Endothelial cell (in vitro differentiated cells): ENCODE measurements at places on chromosomes 4 and X. TPM values are rescaled to one million over a fixed set of nuclear protein-coding genes. Genes with fewer than 3 reads are reported as not detected.

- DNase-seq = no peak
- H3K36me3 ChIP-seq = no peaks in the 10 kb centered on the region
These were observed 15.6 kb downstream of the DOK7 start for GRCh38 chr4:3478446-3479357.

GRCh38 chr4:169207436-169208089, 63.2 kb downstream of the SH3RF1 start:
- no peaks in the 10 kb centered on the region for H3K36me3 ChIP-seq
- no peaks in the 10 kb centered on the region for H3K4me1 ChIP-seq
- H3K27me3 ChIP-seq = no peaks in the 10 kb centered on the region
- no peak overlapping the region for H3K4me3 ChIP-seq
- H3K27ac ChIP-seq = no peak overlapping the region

DNA sequence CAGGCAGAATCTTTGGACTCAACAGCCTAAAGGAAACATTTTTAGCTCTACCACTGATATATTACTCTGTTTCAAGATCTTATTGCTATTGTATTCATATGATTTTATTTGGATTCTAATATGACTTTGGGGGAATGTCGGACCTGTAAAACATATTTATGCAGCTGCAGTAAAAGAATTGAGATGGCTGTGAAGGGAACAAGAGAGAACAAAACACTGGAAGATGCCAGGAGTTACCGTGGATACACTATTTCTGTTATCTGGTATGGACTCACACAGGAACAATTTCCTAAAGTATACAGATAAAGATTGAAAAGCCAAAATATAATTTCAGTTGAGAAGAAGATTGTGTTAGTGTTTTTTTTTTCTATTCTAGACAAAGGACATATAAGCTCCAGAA, 113.0 kb upstream of the DCLK2 start:
- no peak overlapping the region for H3K4me3 ChIP-seq
- H3K27ac ChIP-seq = no peak overlapping the region
- no peaks in the 10 kb centered on the region for H3K4me1 ChIP-seq
- no peaks in the 10 kb centered on the region for H3K27me3 ChIP-seq

Gene MAEA
- total RNA-seq = 68.2 TPM

DNA sequence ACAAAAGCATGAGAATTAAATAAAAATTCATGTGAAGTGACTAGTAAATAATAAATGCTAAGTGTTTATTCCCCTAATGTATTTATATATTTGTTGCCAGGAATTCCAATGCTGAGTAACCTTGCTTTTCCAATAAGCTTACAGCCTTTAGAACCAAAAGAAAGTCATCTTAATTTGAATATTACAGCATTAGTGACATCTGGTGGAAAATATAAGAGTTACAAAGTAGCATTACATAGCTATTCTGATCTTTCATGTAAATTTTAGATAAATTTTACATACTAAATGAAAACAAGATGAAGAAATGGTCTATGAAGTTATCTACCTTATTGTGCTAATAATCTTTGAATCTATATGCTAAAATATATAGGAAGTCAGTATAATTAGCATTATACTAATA, 10.4 kb downstream of the MAD2L1 start:
- H3K4me3 ChIP-seq = no peak overlapping the region
- DNase-seq = no peak
- H3K27ac ChIP-seq = peak overlapping the region; percentile 1
- H3K27me3 ChIP-seq = no peaks in the 10 kb centered on the region
- peaks cover 8% of the 10 kb centered on the region for H3K4me1 ChIP-seq

- H3K27ac ChIP-seq = no peak overlapping the region
- peaks cover 7% of the 10 kb centered on the region for H3K4me1 ChIP-seq
- peaks cover 9% of the 10 kb centered on the region for H3K27me3 ChIP-seq
- no peak overlapping the region for H3K4me3 ChIP-seq
- peaks cover 4% of the 10 kb centered on the region for H3K36me3 ChIP-seq
These were observed 50.0 kb downstream of the C4orf50 start for GRCh38 chr4:5968246-5968645.

Gene DDX53
- not detected for total RNA-seq

DNA sequence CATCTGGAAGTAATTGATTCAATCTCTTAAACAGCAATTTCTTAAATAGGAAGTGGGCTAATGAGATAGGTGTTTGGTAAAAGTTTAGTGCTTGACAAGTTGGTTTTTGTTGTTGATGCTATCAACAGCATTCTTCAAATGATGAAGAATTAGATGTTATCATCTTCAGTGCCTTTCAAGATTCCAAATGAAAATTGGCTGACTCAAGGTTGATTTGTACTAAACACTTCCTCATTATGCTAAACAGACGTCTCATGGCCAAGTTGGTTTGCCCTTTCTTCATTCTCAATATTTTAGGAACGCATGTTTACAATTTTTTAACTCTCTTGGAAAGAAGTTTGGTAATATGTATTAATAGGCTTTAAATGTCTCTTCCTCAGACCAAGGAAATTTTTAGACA, 86.0 kb downstream of the MID1IP1 start:
- DNase-seq = no peak
- H3K36me3 ChIP-seq = no peaks in the 10 kb centered on the region
- peaks cover 2% of the 10 kb centered on the region for H3K27me3 ChIP-seq
- no peak overlapping the region for H3K27ac ChIP-seq

DNA sequence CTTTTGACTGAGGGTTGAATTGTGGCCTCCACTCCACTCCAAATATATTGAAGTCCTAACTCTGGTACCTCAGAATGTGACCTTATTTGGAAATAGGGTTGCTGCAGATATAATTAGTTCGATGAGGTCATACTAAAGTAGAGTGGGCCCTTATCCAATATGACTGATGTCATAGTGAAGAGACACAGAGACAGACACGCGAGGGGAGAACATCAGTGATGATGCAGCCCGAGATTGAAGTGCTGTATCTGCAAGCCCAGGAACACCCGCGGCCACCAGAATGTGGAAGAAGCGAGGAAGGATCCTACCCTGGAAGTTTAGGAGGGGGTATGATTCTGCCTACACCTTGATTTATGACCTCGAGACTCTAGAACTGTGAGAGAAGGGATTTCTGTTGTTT, 279.0 kb downstream of the ANKRD50 start:
- no peak overlapping the region for H3K4me3 ChIP-seq
- no peak for DNase-seq
- no peaks in the 10 kb centered on the region for H3K36me3 ChIP-seq
- H3K4me1 ChIP-seq = peaks cover 19% of the 10 kb centered on the region
- H3K27ac ChIP-seq = no peak overlapping the region

Gene NDST3
- total RNA-seq = 11.9 TPM

DNA sequence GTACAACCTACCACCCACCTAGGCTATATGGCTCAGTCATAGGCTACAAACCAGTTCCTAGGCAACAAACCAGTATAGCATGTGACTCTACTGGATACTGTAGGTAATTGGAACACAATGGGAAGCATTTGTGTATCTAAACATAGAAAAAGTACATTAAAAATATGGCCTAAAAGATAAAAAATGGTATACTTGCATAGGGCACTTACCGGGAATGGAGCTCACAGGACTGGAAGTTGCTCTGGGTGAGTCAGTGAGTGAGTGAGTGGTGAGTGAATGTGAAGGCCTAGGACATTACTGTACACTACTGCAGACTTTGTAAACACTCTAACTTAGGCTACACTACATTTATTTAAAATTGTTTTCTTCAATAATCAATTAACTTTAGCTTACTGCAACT, 139.2 kb upstream of the RBPJ start:
- H3K27me3 ChIP-seq = peaks cover 2% of the 10 kb centered on the region
- H3K4me1 ChIP-seq = no peaks in the 10 kb centered on the region
- H3K36me3 ChIP-seq = no peaks in the 10 kb centered on the region
- no peak overlapping the region for H3K4me3 ChIP-seq

Gene GABRG1
- not detected for total RNA-seq

- no peak overlapping the region for H3K27ac ChIP-seq
- H3K4me3 ChIP-seq = no peak overlapping the region
- no peak for DNase-seq
- no peaks in the 10 kb centered on the region for H3K27me3 ChIP-seq
- H3K4me1 ChIP-seq = no peaks in the 10 kb centered on the region
These were observed 21.7 kb upstream of the DCLK2 start for GRCh38 chr4:150056569-150056968.

GRCh38 chr4:23766344-23766743, 123.5 kb downstream of the PPARGC1A start:
- no peak overlapping the region for H3K27ac ChIP-seq
- peaks cover 2% of the 10 kb centered on the region for H3K27me3 ChIP-seq
- no peak for DNase-seq
- H3K4me1 ChIP-seq = no peaks in the 10 kb centered on the region
- no peaks in the 10 kb centered on the region for H3K36me3 ChIP-seq

GRCh38 chr4:30917946-30918345, 197.8 kb downstream of the PCDH7 start:
- H3K27me3 ChIP-seq = peaks cover 1% of the 10 kb centered on the region
- no peak for DNase-seq
- H3K27ac ChIP-seq = no peak overlapping the region
- no peaks in the 10 kb centered on the region for H3K4me1 ChIP-seq
- no peak overlapping the region for H3K4me3 ChIP-seq

DNA sequence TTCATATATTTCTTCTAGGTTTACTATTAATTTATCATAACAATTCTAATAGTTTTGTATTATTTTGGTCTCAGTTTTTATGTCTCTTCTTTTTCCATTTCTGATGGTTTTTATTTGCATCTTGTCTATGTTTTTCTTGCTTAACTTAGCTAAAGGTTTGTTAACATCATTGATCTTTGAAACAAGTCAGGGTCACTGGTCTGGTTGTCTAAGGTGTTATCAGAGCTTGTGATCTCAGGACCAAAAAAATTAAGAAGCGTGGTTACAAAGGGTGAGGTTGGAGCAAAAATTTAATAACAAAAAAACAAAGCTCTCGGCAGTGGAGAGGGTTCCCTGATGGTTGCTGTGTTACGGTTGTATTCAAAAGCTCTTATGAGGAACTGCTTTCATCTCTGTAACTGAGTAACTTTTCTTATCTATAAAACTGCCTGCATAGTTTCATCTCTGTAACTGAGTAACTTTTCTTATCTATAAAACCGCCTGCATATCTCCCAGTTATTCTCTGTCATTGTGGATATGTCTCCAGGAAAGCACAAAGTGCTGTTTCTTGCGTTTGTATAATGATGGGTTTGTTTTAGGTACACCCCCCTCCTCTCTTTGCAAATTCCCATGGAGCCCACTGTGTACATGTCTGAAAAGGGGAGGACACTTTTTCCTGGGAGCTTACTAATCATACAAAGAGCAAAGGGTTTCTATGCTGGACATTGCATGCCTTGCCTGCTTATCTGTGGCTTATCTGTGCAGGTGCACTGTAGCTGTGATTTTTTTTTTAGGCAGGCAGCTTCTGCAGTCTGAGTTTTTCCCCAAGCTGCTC, 62.4 kb upstream of the UGT2B15 start:
- H3K27me3 ChIP-seq = no peaks in the 10 kb centered on the region
- no peak overlapping the region for H3K4me3 ChIP-seq
- H3K27ac ChIP-seq = no peak overlapping the region
- H3K36me3 ChIP-seq = no peaks in the 10 kb centered on the region
- no peak for DNase-seq

Gene RASL11B
- 0.64 TPM for total RNA-seq

Gene COL4A6
- 10.5 TPM for total RNA-seq

GRCh38 chrX:36562986-36563385, 445.2 kb upstream of the FAM47C start:
- H3K27ac ChIP-seq = no peak overlapping the region
- no peak overlapping the region for H3K4me3 ChIP-seq
- H3K27me3 ChIP-seq = no peaks in the 10 kb centered on the region
- H3K36me3 ChIP-seq = no peaks in the 10 kb centered on the region
- no peaks in the 10 kb centered on the region for H3K4me1 ChIP-seq

GRCh38 chr4:165654556-165654955, 218.5 kb upstream of the TLL1 start:
- H3K4me3 ChIP-seq = no peak overlapping the region
- peaks cover 9% of the 10 kb centered on the region for H3K4me1 ChIP-seq
- no peaks in the 10 kb centered on the region for H3K27me3 ChIP-seq
- H3K36me3 ChIP-seq = no peaks in the 10 kb centered on the region
- no peak for DNase-seq
- no peak overlapping the region for H3K27ac ChIP-seq

DNA sequence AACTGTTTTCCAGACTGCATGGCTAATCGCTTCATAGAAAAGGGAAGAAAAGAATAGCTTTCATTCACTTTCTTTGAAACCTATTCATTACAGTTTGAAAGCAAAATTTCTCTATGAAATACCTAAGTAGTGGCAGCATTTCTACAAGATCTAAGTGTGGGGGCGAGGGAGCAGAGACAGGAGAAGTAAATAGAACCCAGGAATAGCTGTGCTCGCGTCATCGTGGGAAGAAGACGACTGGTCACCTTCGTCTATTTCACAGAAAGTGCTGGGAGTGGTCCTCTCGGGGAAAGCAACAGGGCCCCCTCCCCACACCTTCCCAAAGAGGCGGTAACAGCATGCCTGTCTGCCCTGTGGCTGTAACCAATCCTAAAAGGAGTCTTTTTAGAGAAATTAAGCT, 169.9 kb upstream of the NOCT start:
- H3K4me1 ChIP-seq = no peaks in the 10 kb centered on the region
- H3K27me3 ChIP-seq = peaks cover 4% of the 10 kb centered on the region
- no peak for DNase-seq
- no peaks in the 10 kb centered on the region for H3K36me3 ChIP-seq

Gene FBXL5
- 60.6 TPM for total RNA-seq

GRCh38 chr4:6277139-6277802, 7.6 kb downstream of the WFS1 start:
- H3K27ac ChIP-seq = no peak overlapping the region
- H3K4me3 ChIP-seq = no peak overlapping the region
- H3K4me1 ChIP-seq = peaks cover 18% of the 10 kb centered on the region
- DNase-seq = no peak
- peaks cover 4% of the 10 kb centered on the region for H3K27me3 ChIP-seq

Gene GLRA3
- not detected for total RNA-seq

DNA sequence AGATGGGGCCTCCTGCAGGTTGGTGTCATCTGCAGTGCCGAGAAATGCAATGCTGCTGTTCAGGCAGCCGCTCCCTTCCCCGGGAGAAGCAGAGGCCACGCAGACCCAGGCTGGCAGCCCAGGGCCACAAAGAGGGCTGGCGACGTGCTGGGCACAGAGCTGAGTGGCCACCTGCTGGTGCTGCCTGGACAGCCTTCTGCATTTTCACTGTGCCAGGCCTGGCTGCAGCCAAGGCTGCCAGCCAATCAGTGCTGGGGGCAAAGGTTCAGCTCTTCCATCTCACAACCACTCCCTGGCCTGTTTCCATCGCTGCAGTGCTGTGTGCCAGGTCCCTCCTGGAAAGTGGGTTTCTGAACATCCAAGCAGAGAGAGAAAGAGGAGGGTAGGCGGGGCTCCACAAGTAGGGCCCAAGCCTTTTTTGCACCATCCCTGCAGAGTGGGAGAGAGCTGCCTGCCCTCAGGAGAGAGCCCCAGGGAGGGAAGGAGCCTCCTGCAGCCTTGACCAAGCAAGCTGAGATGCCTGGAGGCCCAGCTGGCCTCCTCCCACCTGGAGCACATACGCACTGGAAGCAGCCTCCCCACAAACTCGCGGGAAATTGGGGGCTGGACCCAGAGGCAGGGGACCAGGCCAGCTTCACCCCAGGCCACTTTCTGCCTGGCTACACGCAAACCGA, 20.1 kb downstream of the ADRA2C start:
- no peaks in the 10 kb centered on the region for H3K36me3 ChIP-seq
- H3K27me3 ChIP-seq = peaks cover 5% of the 10 kb centered on the region
- DNase-seq = no peak
